ENCODE measurements at places on chromosomes 6 and 20.

DNA sequence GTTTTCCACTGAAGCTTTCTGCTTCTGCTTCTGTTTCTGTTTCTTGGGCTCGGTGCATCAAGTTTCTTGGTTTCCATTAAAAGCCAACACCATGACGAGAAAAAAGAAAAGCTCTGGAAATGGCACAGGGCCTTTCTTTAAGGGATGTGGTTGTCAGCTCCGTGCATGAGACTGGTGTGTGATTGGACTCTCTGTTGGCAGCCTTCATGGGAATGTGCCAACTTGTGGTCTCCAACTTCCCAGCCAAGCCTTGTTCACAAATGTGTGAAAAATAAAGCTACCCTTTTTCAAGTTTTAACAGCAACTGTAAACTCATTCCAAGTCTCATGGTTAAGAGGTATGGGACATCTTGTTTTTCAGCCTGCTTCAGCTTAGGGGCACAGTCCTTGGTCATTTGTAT lies 68.7 kb upstream of the CST7 start:
- no peak for DNase-seq

- DNase-seq, result no peak
These were observed 88.1 kb upstream of the TMEM170B start for GRCh38 chr6:11449408-11449807.

DNA sequence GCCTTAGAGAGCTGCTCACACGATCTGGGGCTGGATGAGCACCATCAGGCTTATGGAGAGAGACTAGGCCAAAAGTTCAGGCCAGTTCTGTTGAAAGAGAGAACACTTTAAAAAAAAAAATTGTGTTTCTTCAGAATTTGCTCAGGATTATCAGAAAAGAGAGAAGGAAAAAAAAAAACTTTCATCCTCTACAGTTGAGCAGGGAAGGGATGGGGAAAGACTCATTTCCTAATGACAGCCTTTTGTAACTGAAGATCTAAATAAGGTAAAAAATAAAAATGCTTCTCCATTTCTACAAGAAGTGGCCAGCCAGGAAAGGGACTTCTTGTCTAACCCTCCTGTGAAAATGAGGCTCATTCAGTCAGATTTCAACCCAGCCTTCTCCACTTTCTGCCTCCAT lies 134.8 kb downstream of the LY86 start:
- DNase-seq, result no peak

DNA sequence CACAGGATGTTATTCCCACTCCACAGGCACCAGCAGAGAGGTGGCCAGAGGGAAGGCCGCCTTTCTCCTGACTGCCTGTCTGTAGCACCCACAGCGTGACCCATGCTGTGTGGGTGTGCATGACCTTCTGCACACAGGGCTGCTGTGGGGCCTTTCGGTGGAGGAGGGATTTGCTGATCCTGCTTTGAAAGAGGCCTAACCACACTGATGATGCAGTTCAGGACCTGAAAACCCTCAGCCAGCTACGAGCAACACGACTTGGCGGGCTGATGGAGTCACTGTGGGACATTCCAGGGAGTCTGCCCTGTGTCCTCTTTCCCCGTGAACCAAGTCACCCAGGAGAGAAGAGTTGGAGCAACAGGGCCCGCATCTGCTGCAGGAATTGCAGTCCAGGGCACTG lies 49.1 kb downstream of the SYTL3 start:
- DNase-seq, result no peak

GRCh38 chr20:38880952-38881735 lies 45.1 kb upstream of the FAM83D start:
- DNase-seq, result no peak

- no peak for DNase-seq
These were observed 79.0 kb downstream of the TRERF1 start for GRCh38 chr6:42372699-42373098.

DNA sequence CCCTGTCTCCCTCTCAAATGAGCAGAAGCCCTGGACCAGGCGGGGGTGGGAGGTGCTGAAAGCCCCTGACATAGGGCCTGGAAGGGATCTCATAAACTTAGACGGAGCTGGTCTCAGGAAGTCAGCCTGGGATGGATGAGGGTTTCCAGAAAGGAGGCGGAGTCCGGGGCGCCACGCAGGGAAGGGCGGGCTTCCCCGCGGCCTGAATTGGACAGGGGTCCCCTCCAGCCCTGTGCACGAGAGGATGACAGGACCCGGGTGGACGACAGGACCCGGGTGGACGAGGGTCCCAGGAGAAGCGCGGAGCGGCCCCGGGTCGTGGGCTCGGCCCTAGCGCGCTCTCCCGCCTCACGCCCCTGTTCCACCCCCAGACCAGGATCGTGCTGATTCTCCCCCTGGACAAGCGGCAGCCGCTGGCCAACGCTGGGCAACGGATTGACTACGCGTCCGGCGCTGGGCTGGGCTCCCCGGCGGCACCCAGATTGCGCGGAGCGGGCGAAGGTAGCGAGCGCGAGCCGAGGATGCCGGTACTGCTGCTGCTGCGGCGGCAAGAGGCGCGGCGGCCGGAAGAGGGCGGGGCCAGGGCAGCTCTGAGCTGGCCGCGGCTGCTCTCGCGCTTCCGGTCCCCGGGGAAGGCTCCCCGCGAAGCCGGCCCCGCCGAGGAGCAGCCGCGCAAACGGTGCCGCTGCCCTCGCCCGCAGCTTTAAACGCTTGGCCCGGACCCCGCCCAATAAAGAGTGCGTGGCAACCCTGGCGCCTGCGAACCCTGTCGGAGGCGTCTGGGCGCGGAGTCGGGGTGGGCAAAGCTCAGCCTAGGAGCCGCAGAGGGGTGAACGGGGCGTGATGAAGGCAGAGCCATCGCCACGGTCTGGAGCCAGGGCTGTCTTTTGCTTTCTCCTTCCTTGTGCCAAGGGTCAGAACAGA lies 1.3 kb downstream of the C20orf144 start:
- peak; percentile 59 for DNase-seq

- no peak for DNase-seq
These were observed 48.9 kb downstream of the RNASET2 start for GRCh38 chr6:166907373-166907841.

GRCh38 chr6:116611056-116611455 lies 5.2 kb upstream of the RSPH4A start:
- DNase-seq, result no peak

- no peak for DNase-seq
These were observed 32.6 kb downstream of the KCNK5 start for GRCh38 chr6:39196673-39197091.

- peak; percentile 84 for DNase-seq
These were observed 34.5 kb downstream of the SLX4IP start for GRCh38 chr20:10469599-10469998.

DNA sequence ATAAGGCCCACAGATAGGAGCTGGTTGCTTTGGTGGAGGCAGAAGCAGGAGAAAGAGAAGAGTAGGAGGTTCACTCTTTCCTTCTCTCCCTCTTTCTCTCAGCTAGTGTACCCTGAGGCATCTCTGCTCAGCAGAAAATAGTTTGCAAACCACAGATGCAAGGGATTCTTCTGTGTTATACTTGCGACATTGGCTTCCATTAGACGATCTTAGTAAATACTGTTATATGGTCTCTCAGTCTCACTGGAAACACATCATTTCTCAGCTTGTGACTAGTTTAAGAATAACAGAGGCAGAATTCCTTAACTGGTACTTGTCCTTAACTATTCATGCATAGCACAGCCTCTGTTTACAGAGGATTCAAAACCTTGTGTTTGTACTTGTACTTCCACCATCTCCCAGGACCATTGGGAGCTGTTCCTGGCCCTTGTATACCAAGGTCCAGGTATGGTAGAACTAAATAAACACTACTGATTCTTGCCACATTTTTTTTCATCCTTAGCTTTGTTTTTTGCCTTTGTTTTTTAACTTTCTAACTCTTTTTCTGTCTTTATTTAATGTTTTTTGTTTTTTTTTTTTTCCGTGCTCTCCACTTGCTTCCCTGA lies 218.2 kb downstream of the OTOR start:
- no peak for DNase-seq

DNA sequence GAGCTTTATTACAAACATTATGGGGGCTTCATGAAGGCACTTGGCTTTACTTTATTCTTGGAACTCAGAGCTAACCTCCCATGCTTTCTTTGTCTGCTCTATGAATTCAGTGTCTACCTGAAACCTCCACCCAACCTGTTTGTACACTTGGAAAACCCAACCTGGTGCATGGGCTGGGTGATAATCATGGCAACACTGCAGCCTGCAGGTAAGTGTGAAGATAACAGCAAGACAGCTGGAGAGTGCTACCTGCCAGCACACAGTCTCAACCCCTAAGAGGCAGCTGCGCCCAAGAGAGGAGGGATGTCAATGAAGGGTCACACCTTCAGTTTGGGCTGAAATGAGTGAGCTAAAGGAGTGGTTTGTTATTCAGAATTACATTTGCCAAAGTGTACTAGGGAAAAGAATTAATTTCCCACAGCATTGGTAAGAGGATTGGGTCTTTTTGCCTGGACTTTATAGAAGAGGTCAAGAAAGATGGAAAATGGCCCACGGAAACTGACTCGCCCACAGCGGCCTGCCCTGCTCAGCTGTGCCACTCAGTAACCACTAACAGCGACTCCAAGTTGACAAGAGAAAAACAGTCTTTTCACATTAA lies 24.4 kb downstream of the FOXQ1 start:
- no peak for DNase-seq

- no peak for DNase-seq
These were observed 2.3 kb downstream of the DSTN start for GRCh38 chr20:17572034-17572638.

GRCh38 chr20:23644164-23644563 lies 6.4 kb upstream of the CST3 start:
- DNase-seq, result no peak

GRCh38 chr6:121816906-121817540 lies 381.6 kb downstream of the GJA1 start:
- no peak for DNase-seq

- no peak for DNase-seq
These were observed 40.1 kb upstream of the RNF144B start for GRCh38 chr6:18347021-18347577.

DNA sequence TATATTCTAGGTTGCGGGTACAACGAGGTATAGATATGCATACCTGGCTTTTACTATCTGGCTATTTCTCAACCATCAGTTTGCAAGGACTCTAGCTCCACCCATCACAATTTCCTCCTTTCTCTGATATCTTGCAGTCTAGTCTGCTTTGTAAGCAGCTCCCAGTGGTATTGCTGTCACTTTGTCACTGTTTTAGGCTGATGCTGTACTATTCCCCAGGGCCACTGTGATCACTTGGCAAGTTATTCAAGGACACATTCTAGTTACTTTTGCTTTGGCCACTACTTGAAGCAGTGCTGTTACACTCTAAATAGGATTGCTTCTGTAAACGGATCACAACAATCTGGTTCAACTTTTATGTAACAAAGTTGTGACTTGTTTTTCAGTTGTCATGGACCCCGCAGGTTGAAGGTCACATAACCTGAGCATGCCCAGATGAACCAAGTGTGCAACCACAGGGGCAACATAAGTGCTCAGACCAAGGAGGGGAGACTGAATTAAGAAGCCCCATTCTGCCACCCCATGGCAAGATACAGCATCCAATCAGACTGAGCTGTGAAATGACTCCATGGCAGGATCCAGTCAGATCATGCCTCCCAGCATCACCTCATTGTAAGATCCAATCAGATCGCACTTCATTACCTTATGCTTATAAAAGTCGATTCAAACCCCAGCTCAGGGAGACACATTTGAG lies 588.4 kb upstream of the CITED2 start:
- DNase-seq, result no peak

- no peak for DNase-seq
These were observed 11.9 kb downstream of the XKR7 start for GRCh38 chr20:31979713-31980426.

DNA sequence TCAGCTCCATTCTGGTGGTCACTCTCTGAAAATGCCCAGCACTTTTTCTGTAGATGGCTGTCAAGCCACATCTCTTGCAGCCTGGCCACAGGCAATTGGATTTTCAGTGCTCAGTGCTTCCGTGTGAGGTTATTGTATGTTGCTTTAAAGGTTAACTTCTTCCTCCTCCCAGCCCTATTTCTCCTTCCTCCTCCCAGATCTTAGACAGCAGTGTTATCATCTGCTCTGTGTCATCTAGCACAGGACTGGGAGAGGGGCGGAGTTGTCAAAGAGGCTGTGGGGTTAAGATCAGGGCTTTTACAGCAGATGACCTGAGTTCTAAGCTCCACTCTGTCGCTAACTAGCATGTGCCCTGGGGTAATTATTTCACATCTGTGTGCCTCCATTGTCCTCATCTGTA lies 129.0 kb downstream of the PHACTR3 start:
- no peak for DNase-seq

- no peak for DNase-seq
These were observed 64.4 kb downstream of the TRERF1 start for GRCh38 chr6:42387336-42387735.

DNA sequence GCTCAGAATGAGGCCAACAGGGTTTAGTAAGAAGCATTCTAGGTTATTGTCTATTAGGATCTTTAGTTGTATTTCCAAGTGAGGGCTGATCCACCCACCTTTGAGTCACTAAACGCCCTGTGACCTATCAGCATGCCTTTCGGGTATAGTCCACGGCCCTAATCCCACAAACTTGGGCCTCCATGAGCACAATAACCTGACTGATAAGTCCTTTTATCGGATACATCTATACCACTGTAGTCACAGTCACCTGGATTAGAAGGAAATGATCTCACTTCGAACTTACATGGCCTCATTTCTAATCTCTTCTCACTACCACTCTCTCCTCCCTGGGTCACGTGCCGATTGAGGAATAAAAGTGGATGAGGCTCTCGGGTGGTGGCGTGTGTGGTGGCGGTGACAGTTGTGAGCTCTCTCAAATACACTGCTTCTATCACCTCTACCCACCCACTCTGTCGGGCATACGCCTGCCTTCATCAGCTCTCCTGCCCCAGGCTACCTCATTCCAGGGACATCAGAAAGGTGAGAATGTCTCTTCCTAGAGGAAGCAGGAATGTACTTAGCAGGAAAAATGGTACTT lies 65.2 kb downstream of the TRAM2 start:
- DNase-seq, result no peak

- DNase-seq, result no peak
These were observed 120.2 kb downstream of the QRSL1 start for GRCh38 chr6:106749609-106750008.

GRCh38 chr6:101614774-101615173 lies 221.3 kb downstream of the GRIK2 start:
- no peak for DNase-seq

DNA sequence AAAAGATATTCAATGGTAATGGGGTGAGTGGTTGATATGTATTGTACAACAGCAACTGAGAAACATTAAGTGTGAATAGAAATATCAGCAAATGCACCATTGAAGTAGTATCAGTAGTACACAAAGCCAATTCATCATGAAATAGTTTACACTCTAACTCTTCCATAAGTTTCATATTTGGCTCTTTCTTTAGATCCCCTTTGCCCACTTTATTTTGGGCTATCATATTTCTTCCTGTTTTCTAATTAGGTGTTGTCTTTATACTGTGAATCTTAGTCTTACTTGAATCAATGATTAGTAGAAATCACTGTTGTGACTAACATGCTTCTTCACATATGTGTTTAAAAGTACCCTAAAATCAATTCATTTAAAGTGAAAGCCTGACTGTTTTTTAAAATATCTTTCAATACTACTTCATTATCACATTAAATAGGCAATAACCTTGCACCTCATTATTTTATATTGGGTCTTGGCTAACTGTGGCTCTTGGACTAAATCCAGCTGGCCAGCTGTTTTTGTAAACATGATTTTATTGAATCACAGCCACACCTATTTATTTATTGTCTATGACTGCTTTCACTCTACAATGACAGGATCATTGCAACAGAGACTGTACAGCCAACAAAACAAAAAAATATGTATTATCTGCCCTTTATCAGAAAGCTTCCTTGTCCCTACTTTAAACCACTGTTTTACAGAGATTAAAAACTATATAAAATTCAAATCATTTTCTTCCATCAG lies 38.9 kb downstream of the EYS start:
- DNase-seq, result no peak

GRCh38 chr6:32843331-32843978 lies 392 bp downstream of the PSMB8 start:
- DNase-seq, result no peak
